ENCODE measurements at places on chromosomes 6 and 20. TPM values are rescaled to one million over a fixed set of nuclear protein-coding genes. Genes with fewer than 3 reads are reported as not detected.

The BTN1A1 gene
- total RNA-seq = 0.23 TPM

The SPAG4 gene
- total RNA-seq = 0.30 TPM

The BPIFA1 gene
- total RNA-seq = not detected

The CLVS2 gene
- total RNA-seq = not detected

The CPXM1 gene
- total RNA-seq = not detected

The HTR1E gene
- total RNA-seq = not detected

The NFATC2 gene
- total RNA-seq = 0.23 TPM

The COL11A2 gene
- 0.77 TPM for total RNA-seq

The ARFGEF2 gene
- total RNA-seq = 31.0 TPM

The DDO gene
- 0.67 TPM for total RNA-seq

The SYNDIG1 gene
- total RNA-seq = 0.67 TPM

The RFX6 gene
- total RNA-seq = not detected

GRCh38 chr20:61522498-61523090 lies 270.5 kb downstream of the CDH4 start:
- DNase-seq = no peak

- DNase-seq = no peak
These were observed 26.8 kb downstream of the HS3ST5 start for GRCh38 chr6:114315831-114316595.

DNA sequence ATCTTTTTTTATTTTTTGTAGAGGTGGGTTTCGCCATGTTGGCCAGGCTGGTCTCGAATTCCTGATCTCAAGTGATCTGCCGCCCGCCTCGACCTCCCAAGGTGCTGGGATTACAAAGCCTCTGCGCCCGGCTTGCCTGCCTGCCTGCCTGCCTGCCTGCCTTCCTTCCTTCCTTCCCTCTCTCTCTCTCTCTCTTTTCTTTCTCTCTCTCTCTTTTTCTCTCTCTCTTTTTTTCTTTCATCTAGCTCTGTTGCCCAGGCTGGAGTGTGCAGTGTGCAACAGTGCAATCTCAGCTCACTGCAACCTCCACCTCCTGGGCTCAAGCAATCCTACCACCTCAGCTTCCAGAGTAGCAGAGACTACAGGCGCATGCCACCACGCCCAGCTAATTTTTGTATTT lies 4.6 kb upstream of the ILRUN start:
- DNase-seq = no peak

GRCh38 chr6:156857573-156857972 lies 80.4 kb downstream of the ARID1B start:
- peak; percentile 18 for DNase-seq

DNA sequence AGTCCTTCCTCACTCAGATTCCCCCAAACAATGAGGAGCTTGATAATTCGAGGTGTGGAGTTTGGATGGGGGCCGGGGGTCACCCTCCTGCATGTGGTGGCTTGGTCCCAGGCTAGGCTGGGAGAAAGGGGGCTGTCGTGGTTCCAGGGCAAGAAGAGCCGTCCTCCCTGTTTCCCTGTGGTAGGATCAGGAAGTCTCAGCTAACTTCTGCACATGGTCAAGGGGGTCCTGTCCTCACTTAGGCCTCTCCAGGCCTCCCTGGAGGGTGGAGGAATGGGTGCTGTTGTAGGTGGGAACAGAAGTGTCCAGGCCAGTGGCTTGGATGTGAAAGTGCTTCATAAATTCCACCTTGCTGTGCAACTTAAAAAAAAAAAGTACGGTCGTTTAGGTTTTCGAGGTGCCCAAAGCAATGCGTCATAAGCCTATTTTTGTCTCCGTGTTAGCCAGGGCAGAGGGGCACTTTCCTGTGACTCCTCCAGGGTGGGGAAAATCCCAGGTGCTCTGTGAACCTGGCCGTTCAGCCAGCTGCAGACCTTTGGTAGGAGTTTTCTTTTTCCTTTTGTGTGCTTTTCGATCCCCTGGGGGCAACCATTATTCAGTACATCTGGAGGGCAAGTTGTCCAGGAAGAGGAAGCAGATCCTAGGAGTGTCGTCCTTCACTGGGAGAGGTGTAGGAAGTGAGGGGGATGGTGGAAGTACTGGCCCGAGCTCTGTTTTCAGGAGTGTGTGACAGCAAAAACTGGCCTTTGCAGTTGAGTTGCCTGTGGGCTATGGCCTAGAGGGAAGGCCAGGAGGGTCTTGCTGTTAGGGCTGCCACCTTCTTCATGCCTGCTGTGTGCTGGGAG lies 9.6 kb downstream of the IGF2R start:
- peak; percentile 53 for DNase-seq

DNA sequence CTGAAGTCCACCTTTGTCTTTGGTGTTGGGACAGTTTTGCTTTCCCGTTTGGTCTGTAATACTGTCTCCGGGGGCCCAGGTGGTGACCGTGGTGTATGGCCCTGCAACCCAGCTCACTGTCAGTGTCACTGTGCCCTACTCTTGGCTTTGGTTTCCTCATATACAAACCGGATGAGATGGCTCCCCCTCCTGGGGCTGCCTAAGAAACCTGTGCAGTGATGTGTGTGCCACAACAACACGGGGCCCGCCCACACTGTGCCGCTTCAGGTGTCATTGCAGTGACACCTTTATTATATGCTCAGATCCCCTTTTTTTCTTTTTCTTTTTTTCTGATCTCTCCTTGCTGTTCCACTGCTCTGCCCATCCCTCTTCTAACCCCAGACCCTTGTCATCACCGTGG lies 73.9 kb downstream of the RAMACL start:
- no peak for DNase-seq

- DNase-seq = no peak
These were observed 14.2 kb downstream of the GFRA4 start for GRCh38 chr20:3648951-3649350.

- no peak for DNase-seq
These were observed 16.4 kb downstream of the MYT1 start for GRCh38 chr20:64180673-64181072.

- no peak for DNase-seq
These were observed 30.2 kb downstream of the ADA start for GRCh38 chr20:44621325-44621724.

- DNase-seq = peak; percentile 49
These were observed 30.6 kb downstream of the SPINT4 start for GRCh38 chr20:45752746-45753145.

DNA sequence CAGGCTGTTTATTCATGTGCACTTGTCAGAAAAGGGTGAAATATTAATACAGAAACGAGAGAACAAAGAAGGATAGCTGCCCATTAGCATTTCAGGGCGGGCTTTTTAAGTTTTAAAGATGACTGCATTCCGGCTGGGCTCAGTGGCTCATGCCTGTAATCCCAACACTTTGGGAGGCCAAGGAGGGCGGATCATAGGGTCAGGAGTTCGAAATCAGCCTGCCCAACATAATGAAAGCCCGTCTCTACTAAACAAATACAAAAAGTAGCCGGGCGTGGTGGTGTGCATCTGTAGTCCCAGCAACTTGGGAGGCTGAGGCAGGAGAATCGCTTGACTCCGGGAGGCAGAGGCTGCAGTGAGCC lies 130.5 kb downstream of the HFE start:
- peak; percentile 69 for DNase-seq

DNA sequence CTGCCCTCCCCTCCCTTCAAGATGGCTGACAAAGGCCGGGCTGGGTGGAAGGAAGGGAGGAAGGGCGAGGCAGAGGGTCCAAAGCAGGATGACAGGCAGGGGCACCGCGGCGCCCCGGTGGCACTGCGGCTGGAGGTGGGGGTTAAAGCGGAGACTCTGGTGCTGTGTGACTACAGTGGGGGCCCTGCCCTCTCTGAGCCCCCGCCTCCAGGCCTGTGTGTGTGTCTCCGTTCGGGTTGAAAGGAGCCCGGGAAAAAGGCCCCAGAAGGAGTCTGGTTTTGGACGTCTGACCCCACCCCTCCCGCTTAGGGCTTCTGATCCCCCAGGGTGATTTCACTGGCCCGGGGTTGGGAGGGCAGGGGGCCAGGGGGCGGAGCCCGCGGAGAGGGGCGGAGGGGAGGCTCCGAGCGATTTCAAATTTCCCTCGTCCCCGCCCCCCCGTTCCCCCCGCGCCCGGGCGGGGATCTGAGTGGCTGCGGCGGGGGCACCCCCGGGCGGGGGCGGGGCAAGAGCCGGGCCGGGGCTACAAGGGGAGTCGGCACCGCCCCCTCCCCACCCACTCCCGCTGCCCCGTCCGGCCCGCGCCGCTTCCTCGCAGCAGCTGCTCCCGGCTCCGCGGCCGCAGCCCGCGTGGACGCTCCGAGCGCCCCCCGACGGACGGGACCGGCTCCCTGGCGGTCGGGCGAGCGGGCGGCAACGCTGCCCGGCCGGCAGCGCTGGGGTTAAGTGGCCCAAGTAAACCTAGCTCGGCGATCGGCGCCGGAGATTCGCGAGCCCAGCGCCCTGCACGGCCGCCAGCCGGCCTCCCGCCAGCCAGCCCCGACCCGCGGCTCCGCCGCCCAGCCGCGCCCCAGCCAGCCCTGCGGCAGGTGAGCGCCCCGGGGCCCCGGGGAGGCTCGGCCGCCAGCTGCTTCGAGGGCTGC lies at the start of gene DNMT3B:
DNMT3B (plus strand) TSS at position 555 of the 923 bp plus-strand sequence. CDS start 17,939 bp downstream, outside the sequence.
- DNase-seq = peak; percentile 64

DNA sequence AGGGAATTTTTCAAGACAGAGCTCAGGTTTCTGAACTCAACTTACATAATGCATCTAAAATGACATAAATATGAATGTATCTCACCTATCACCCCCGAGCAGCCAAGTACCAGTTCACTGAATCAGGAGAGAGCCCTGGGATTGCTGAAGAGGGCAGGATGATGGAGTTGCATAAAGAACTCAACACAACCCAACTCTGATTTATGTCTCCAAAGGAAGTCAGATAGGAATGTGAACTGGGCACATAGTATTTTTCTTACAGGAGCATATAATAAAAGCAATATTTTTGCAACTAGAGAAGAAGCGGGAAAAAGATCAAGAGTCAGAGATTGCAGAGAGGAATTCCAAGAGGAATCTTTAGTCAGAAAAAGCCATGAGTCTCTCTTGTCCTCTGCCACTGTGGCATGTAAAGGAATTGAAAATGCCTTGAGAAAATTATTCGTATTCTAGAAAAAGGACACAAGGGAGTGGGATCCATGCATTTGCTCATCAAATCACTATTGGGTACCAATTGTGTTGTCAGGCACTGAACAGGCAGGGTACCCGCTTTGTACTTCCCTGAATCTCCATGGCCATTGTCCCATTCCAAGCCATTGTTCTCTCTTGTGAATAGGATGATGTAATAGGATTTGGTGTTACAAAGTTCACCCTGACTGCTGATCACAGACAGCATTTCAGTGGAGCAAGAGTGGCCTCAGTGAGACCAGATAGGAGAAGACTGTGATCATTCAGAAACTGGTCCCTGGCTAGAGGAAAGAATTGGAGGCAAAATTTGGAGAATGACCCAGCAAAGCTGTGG lies 16.3 kb downstream of the RIN2 start:
- DNase-seq = no peak

GRCh38 chr6:41588111-41588510 lies 41.9 kb downstream of the FOXP4 start:
- no peak for DNase-seq

DNA sequence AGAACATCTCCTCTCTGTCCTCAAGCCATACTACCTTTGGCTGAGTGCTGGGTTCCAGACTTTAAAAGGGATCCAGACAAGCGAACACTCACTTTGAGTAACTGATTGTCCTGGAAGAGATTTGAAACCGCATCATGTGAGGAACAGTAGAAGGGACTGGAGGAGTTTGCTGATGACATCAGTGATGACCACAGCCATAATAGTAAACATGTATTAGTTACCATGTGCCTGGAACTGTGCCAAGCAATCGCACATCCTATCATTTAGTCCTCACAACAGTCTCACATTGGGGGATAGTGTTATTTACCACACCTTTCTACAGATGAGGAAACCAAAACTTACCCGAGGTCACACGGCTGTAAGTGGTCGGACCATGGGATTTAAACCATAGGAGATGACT lies 39.8 kb downstream of the ARMC2 start:
- DNase-seq = no peak

DNA sequence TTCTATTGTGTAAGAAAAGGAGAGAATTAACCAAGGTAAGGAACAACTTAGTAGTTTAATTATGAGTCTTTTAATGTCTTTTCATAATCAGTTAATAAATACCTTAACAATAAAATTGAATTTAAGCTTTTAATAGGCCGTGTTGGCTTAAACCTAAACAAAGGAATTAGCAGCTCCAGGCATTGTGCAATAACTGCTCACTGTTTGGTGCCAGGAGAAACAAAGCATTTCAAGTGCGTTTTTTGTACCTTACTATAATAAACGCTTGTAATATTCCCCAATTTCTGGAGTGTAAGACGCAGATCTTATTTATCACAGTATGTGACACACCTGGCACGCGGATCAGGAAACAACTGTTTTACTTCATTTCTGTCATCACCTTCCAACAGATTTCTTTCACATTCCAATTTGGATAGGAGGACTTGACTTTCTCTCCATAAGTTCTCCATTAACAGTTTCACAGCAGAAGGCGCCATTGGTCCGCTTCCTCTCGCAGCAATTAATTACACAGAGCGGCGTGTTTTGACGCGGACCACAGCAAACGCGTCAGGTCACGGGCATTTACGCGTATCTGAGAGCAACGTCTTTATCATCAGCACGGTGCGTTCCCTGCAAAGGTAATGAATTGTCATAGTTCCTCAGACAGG lies 335.8 kb upstream of the NT5E start:
- DNase-seq = no peak

DNA sequence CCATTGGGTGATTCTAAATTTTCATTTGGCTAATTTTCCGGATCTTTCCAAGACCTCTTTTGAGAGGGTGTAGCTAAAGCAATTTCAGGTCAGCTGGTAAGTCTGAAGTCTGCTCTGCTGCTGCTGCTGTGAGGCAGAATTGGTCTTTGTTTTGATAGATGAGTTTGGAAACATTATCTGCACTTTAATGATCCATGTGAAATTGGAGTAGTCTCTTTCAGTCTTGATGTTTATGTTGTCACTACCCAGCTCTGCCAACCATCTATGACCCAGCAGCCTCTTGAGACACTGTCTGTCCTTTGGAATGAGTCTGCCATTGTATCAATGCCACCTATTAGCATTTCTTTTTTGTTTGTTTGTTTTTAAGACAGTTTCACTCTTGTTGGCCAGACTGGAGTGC lies 44.1 kb downstream of the TXNDC5 start:
- DNase-seq = no peak

GRCh38 chr20:33311996-33312395 lies 29.0 kb downstream of the BPIFB1 start:
- no peak for DNase-seq

DNA sequence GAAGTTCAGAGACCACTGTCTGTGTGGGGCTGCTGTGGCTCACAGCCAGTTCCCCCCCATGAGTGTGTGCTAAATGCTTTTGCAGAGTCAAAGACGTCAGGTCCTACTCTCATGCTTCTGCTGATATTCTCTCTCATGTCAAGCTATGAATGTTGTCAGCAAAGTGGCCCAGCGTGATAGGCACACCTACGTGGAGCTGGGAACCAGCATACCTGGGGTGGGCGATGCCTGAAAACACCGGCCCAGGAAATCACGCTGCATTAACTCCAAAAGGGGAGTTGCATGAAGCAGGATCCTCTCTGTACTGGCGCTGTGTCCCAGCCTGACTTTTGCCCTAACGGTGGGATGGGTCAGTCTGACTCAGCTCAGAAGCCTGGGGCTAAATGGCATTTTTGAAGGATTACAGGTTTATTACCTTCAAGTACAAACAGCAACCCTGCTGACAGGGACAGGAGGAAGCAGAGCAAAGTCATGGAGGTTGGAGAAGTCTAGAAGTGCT lies 9.0 kb upstream of the MRPS10 start:
- DNase-seq = peak; percentile 92

All from HT1080 (cell line).